Neural crest cell (in vitro differentiated cells): ENCODE measurements at places on chromosomes 5 and 9.

DNA sequence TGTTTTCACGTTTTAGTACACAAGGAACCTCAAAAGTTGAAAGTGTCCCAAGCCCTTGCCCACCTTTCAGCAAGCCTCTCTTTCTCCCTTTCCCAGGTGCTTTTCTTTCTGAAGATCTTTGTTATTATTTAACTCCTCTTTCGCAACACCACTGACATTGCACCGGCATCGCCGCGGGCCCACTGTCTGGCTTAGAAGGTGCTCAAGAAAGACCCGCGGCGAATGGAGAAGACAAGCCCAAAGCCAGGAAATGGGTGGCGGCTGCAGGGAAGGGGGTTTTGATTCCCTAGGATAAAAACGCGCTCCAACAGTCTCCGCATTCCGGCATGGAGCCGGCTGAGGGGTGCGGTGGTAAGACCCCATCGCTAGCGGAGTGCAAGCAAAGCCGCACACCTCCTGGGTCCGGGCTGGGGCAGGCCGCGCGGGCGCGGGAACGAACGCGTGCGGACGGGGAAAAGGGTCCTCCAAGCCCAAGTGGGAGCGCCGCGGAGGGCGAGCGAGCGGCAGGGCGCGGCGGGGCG, 404 bp upstream of the AFAP1L1 start:
- peaks cover 36% of the 10 kb centered on the region for H3K4me1 ChIP-seq
- no peak overlapping the region for H3K27ac ChIP-seq
- peak overlapping the region; percentile 81 for H3K4me3 ChIP-seq

DNA sequence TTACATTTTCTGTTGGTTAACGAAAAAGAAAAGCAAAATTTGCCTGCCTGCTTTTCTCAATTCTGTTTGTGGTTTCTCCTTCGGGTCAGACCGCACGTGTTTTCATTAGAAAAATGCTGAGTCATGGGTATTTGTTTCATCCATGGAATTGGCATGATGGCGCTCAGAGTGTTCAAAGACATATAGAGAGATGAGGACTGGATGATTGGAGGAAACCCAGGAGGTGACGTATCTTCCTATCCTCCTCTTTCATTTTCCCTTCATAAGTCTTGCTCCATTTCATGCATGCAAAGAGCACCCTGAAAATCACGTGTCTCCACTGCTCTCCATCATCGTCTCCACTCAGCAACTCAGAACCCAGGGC, 353.8 kb upstream of the WWC1 start:
- H3K4me3 ChIP-seq = no peak overlapping the region
- H3K4me1 ChIP-seq = peaks cover 11% of the 10 kb centered on the region
- no peaks in the 10 kb centered on the region for H3K27me3 ChIP-seq
- DNase-seq = no peak
- H3K36me3 ChIP-seq = peaks cover 4% of the 10 kb centered on the region
- H3K27ac ChIP-seq = no peak overlapping the region

DNA sequence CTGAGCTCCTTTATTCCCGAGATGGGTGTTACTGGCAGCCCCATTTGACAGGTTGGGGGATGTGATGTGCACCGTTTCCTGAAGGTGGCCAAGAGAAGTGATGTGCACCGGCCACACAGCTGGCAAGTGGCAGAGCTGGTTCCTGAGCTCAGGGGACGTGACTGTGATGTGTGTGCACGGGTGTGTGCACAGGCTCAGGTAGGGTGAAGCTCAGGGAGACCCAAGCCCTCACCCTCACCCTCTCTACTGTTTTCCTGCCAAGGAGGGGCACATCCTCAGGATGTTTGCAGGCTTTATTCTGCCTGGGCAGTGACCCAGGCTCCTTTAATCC, 56.6 kb downstream of the WWC1 start:
- no peak overlapping the region for H3K27ac ChIP-seq
- no peak for DNase-seq
- H3K4me3 ChIP-seq = no peak overlapping the region
- H3K4me1 ChIP-seq = no peaks in the 10 kb centered on the region

DNA sequence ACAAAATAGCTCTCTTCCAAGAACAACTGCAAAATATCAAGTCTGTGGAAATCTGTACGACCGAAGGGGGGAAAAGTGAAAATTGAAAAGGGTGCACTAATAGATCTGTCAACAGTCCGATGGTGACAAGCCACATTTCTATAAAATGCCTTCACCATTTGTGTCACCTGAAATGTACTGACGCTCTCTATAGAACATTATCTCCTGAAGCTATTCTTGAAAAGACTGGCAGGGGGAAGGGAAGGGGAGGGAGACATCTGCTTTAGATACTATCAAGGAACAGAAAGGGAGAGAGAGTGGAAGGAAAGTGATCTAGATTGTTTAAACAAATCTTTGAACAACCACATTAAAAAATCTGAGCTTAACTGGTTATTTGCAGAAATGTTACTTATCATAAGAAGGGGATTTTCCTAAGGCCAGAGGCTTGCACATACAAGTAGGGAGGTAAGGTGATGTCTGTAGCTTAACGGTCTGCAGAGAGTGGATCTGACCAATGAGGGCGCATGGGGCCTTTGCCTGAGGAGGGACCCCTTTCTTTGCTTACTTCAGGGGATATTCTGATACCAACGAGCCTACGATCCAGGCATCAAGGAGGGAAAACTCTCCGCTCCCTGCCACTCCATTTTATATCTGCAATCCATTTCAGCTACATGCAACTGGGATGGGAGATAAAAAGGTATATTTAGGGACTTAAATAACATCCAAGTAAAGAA, 92.1 kb downstream of the CRB2 start:
- no peak for DNase-seq
- H3K27ac ChIP-seq = no peak overlapping the region
- peaks cover 29% of the 10 kb centered on the region for H3K4me1 ChIP-seq
- H3K4me3 ChIP-seq = no peak overlapping the region

DNA sequence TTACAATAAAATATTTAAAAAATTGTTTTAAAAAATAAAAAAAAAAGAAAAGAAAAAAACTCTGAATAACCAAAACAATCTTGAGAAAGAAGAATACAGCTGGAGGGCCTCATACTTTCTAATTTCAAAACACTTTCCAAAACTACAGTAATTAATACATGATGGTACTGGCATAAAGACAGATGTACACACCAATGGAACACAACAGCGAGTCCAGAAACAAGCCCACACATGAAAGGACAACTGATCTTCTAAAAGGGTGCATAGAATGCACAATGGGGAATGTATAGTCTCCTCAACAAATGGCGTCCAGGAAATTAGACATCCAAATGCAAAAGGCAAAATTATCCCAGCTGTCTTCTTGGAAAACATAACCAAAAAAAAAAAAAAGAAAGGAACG, 99.6 kb downstream of the LURAP1L start:
- no peak overlapping the region for H3K27ac ChIP-seq
- peaks cover 10% of the 10 kb centered on the region for H3K4me1 ChIP-seq
- DNase-seq = no peak
- H3K27me3 ChIP-seq = no peaks in the 10 kb centered on the region

GRCh38 chr5:113022661-113023060, 46.1 kb downstream of the DCP2 start:
- H3K27me3 ChIP-seq = no peaks in the 10 kb centered on the region
- no peak overlapping the region for H3K4me3 ChIP-seq
- H3K4me1 ChIP-seq = no peaks in the 10 kb centered on the region
- DNase-seq = no peak

DNA sequence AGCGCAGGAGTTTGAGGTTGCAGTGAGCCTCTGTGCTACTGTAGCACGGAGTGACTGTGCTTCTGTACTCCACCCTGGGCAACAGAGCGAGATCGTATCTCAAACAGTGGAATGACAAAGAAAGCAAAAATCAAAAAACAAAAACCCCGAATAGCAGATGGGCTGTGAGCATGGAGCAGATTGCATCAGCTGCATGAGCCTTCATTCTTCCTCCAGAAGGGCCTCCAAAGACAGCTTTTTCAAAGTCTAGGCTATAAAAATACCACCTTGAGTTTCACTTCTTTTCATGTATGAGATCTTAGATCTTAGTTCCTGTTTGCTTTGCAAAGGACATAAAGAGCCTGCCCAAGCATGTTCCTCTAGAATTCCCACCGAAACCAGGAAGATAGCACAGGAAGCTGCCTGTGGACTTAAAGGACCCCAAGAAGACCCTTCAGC, 15.0 kb upstream of the HSPB3 start:
- no peaks in the 10 kb centered on the region for H3K27me3 ChIP-seq
- H3K4me1 ChIP-seq = no peaks in the 10 kb centered on the region
- no peak for DNase-seq
- H3K36me3 ChIP-seq = no peaks in the 10 kb centered on the region
- no peak overlapping the region for H3K27ac ChIP-seq

DNA sequence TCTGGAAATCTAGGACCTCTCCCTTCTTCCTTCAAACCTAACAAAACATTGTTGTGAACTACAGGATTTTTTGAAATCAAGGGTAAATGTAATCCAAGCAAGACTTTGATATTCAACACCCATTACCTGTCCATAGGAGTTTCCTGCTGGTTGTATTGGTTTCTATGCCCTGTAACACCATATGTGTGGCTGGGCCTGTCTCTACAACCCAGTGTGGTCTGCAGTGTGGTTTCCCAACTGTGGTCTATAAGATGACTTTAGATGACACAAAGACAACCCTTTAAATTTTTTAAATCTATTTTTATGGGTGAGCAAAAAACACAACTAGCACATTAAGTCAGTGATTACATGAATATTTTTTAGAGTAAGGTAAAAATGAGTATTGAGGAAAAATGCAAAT, 93.1 kb downstream of the SMIM15 start:
- no peak overlapping the region for H3K4me3 ChIP-seq
- peaks cover 13% of the 10 kb centered on the region for H3K36me3 ChIP-seq
- no peak for DNase-seq
- no peaks in the 10 kb centered on the region for H3K4me1 ChIP-seq
- no peak overlapping the region for H3K27ac ChIP-seq
